ENCODE measurements at places on chromosomes 13 and 19.

GRCh38 chr19:16340092-16340491 lies 15.5 kb downstream of the KLF2 start:
- no peak for DNase-seq

DNA sequence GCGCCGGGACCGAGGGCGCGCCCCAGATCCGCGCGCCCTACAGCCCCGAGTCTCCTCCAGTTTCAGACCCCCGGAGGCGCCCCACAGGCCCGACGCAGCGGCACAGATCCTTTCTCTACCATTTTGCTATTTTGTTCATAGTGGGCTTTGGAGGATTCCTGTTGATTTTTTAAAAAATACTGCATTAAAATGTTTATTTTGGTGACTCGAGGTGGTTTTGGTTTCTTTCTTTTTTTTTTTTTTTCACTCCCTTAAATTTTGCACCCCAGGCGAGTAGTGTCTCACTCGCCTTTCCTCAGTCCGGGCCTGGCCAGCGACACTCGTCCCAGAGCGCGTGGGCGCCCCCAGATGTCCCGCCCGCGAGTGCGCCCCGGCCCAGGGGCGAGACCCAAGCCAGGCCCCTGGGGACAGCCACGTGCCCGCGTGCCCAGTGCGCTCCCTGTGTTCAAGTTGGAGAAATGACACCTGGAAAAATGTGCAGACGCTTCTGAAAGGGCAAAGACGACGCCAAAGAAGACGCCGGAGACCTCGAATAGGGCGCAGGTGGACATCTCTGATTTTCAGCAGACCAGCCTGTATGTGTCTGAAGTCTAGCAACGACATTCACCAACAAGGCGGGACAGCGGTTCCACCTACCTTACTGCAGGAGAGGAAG lies 471 bp upstream of the INSR start:
- peak; percentile 17 for DNase-seq

DNA sequence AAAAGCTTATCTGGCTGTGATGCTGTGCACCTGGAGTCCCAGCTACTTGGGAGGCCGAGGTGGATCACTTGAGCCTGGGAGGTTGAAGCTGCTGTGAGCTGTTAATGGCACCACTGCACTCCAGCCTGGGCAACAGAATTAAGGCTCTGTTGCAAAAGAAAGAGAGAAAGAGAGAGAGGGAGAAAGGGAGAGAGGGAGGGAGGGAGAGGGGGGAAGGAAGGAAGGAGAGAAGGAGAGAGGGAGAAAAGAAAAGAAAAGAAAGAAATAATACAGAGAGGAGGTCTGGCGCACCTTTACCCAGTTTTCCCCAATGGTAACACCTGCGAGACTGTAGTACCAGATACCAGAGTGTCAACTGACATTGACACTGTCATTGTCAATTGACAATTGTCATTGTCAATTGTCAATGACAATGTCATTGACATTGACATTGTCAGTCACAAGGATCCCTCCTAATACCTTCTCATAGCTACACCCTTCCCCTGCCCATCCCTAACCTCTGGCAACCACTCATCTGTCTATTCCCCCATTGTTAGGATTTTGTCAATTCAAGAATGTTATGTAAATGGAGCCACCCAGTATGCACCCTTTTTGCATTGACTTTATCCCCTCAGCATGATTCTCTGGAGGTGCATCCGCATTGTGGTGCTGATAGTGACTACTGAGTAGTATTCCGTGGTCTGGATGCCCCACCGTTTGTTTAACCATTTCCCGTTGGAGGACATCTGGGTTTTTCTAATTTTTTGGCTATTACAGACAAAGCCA lies 21.3 kb downstream of the PAK4 start:
- DNase-seq = no peak

DNA sequence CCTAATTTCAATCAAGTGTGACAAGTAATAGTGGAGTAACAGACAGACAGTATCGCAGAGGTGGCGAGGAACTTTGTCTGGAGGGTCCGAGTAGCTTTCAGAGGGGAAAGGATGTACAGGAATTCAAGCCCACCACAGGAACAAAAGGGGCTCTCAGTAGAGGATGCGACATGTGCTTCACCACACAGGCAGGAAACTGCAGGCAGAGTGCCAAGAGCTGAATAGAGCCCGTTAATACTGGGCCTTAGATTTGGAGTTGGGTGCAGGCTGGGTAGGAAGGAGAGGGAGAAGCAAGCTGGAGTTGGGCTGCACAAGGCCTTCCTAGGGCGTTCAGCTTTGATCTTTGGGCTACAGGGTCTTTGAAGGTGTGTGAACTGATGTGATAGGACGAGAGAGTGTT lies 1.2 kb downstream of the CCDC70 start:
- DNase-seq = no peak

GRCh38 chr19:1605236-1606137 lies at the start of gene UQCR11:
Gene UQCR11, minus strand, starts transcription at chr19:1605462. Its CDS starts 53 bp downstream, at chr19:1605409.
- DNase-seq = peak; percentile 94

DNA sequence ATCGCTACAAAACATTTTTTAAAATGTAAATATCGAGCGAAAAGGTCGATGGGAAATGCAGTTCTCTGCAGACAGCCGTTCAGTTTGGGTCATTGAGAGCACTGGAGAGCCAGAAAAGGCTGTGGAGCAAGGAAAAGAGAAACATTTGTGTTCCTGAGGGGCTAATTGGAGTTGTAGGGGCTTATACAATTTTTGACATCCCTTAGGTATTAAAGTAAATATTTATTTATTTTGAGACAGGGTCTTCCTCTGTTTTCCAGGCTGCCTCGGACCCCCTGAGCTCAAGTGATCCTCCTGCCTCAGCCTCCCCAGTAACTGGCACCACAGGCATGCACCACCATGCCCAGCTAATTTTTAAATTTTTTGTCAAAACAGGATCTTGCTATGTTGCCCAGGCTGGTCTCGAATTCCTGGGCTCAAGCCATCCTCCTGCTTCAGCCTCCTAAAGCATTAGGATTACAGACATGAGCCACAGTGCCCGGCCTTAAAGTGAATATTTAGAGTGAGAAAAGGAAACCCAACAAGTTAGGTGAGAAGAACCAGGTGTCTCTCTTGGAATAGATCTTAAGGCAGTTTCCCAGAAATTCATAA lies 825 bp upstream of the YIF1B start:
- no peak for DNase-seq

- no peak for DNase-seq
These were observed 5.7 kb upstream of the THSD1 start for GRCh38 chr13:52411629-52412028.

GRCh38 chr19:10815969-10816644 lies 19.9 kb downstream of the TMED1 start:
- no peak for DNase-seq

- no peak for DNase-seq
These were observed 1782.4 kb upstream of the PCDH20 start for GRCh38 chr13:63198071-63198470.

- DNase-seq = peak; percentile 20
These were observed 9.6 kb downstream of the ATP11A start for GRCh38 chr13:112699322-112699918.

DNA sequence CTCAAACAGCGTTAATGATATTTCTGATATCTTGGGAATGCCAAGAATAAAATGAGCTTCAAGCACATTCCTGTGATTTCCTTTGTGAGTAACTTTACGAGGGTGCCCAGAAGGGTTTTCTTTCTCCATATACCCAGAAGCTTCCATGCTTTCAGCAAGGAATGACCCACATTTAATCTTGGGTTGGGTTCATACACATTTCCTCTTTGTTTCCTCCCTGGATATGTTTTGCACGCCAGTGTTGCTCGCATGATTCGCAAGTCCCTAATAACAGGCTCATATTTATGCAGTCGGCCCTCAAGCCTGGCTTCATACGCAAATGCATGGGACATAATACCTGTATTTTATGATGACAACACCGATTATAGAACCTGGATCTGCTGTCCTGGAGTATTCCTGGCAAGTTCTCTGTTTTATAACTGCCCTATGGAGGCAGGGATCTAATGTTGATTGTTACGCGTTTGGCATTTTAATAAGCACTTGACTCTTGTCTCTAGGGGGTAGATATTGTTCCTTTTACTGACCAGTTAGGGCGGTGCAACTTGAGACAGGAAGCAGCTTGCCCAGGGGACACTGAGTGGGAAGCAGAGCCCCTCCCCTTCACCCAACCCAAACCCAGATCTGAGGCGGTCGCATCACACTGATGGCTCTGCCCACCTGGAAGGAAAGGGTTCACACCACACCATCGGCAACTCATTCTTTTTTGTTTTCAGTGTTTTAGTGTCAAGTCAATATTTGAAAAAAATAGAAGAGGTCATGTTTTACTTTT lies 220.4 kb upstream of the SOX1 start:
- DNase-seq = no peak

- DNase-seq = no peak
These were observed 4.7 kb upstream of the CYP4F3 start for GRCh38 chr19:15636026-15636425.

GRCh38 chr13:67308004-67308772 lies 78.1 kb upstream of the PCDH9 start:
- DNase-seq = no peak

GRCh38 chr19:4589579-4590410 lies 30.3 kb upstream of the SEMA6B start:
- peak; percentile 74 for DNase-seq

GRCh38 chr13:79519255-79519654 lies 38.3 kb downstream of the NDFIP2 start:
- DNase-seq = peak; percentile 24

- peak; percentile 42 for DNase-seq
These were observed at the start of gene ARHGAP45 for GRCh38 chr19:1066748-1067340. Gene ARHGAP45, plus strand, starts transcription at chr19:1067167. Its CDS starts 239 bp downstream, at chr19:1067406.

DNA sequence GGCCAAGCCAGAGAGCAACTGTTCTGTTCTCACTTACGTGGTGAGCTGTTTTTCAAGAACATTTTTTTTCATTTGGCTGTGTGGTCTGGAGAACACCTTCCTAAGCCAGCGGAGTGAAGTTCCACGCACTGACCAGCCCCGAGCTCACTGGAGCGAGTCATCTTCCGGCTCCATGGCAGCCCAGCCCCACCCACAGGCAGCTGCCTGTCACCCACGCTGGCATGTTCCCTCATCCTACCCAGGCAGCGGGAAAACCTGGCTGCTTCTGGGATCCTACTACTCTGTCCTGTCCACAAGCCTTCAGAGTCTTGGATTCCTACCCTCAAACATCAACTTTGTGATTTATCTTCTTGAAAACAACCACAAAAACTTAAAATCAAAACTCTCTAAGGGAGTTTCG lies 76.2 kb downstream of the GGACT start:
- DNase-seq = no peak

- DNase-seq = no peak
These were observed 401.6 kb downstream of the COG6 start for GRCh38 chr13:40056898-40057619.

GRCh38 chr13:76711550-76712182 lies 174.5 kb downstream of the KCTD12 start:
- peak; percentile 87 for DNase-seq

- DNase-seq = no peak
These were observed 61.8 kb downstream of the RXFP2 start for GRCh38 chr13:31801088-31801487.

DNA sequence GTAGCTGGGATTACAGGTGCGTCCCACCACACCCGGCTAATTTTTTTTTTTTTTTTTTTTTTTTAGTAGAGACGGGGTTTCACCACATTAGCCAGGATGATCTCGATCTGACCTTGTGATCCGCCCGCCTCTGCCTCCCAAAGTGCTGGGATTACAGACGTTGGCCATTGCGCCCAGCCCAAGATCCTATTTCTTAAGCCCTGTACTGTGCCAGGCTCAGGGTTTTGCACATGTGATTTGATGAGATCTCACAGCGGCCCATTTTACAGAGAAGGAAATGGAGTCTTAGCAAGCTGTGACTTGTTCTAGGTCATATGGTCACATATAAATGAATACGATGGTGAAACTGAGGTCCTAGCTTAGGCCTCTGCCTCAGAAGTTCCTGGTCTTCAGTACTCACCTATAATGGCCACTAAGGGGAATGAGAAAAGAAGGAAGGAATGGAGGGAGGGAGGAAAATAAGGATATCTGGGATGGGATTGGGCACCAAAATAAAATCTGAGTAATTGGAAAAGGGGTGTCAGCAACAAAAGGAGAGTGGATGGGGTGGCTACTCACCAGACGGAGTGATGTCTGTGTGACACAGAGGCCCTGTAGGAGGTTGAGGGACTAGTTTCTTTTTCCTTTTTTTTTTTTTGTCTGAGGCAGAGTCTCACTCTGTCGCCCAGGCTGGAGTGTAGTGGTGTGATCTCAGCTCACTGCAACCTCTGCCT lies 1.3 kb downstream of the OSCAR start:
- DNase-seq = no peak

- no peak for DNase-seq
These were observed 237.4 kb downstream of the NBEA start for GRCh38 chr13:35179494-35179893.

- no peak for DNase-seq
These were observed 2.8 kb downstream of the IQCN start for GRCh38 chr19:18271433-18271841.

DNA sequence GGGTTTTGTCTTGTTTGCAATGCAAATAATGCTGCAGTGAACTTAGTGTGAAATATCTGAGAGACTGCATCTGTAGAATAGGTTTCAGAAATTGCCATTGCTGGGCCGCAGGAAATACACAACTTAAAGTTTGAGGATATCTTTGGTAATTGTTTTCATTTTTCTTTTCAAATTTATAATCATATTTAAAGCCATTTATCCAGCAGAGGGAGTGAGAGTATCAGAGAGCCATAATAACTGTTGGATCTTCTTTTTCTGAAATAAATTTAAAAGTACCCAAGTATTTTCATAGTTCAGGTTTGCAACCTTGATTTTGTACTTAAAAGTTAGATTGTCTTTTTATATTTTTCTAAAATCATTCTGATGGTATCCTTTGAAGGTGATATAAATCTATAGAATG lies 99.4 kb downstream of the ZMYM2 start:
- no peak for DNase-seq

DNA sequence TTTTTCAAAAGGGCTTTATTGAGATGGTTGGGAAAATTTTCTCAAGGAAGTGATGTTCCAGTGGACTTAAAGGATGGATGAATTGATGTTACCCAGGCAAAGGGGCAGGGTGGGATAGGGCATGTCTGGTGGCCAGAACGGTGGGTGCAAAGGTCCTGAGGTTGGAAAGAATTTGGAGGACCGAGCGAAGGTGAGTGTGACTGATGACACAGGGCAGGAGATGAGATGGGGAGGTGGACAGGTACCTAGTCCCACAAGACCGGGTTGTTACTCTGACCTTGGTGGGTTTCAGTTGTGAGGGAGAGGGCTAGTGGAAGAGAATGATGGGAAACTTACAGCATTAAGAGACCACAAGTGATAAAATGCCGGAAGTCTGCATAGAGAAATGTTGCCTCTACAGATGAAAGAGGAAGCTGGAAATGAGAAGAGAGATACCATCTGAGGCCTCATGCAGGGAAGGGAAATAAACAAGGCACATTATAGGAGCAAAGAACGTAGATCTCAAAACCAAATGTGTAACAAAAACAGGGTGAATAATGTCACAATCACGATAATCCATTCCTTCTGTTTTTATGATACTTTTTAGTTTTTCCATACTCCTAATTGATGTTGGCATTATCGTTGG lies 4.5 kb downstream of the ADGRE1 start:
- peak; percentile 85 for DNase-seq

All from OCI-M1 (cell line).